ENCODE measurements at places on chromosomes 2 and 18.
A peak's percentile ranks its signal among the peaks of the same experiment; 100 is the strongest.

- DNase-seq, result no peak
Observed at GRCh38 chr18:9124824-9125223, 11.8 kb upstream of the ANKRD12 start.

GRCh38 chr2:223863491-223863890, 26.1 kb upstream of the AP1S3 start:
- no peak for DNase-seq

DNA sequence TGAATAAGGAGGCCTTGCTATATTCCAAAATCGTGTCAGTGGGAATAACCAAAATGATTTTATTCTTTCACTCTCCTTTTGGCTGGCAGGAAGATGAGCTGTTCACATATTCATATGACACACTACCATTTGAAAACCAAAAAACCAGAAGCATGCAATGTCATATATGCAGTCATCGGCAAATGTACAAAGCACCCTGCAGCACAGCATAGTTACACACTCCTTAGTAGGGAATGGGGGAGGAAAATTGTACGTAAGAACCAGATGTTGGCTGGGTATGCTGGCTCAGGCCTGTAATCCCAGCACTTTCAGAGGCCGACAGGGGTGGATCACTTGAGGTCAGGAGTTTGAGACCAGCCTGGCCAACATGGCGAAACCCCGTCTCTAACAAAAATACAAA, 176.6 kb downstream of the GFPT1 start:
- no peak for DNase-seq

DNA sequence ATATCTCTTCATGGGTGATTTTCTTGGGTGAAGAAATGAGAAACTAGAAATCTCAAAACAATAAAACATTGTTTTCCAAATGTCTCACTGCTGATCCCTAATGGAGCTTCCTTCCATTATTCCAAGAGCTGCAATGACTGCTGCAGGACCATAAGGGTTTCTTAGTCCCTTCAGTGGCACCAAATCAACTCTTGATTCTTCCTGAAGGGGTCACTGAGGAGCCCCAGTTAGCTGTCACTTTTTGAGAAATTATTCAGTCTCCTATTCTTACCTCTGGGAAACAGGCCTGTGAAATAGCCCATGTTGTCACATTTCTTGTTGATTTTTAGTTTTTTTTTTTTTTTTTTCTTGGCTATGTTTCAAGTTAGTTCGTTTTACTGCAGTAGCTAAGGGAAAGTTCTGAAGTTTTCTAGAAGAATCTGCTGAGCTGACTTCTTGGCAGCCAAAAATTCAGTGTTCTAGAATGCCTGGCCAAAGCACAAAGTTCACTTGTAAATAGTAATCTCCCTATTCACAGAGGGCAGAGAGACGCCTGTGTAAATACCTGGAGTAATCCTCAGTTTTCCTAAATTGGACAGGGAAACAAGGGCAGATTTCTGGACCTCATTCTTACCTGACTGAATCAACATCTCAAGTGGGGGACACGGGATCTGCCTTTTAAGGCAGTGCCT, 480.0 kb downstream of the RIT2 start:
- peak; percentile 32 for DNase-seq

- DNase-seq, result no peak
Observed at GRCh38 chr2:66852953-66853352, 418.0 kb downstream of the MEIS1 start.

- DNase-seq, result no peak
Observed at GRCh38 chr2:108935271-108935741, 53.7 kb downstream of the EDAR start.

DNA sequence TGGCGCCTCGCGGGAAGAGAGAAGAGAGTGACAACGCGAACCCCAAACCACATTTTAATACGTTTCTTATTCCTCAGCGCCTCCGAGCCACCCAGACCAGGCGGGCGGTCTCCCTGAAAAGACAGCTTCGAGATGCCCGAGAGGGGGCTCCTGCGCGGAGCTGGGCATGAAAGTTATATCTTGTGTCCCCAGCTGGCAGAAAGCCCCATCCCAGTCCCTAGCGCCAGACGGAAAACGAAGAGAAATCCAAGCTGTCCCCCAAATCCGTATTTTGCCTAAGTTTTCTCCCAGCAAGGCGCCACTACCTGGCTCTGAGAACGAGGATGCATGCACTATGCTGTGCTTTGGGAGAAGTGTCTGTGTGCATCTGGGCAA, 797 bp downstream of the NXPH2 start:
- DNase-seq, result no peak

- no peak for DNase-seq
Observed at GRCh38 chr18:78805840-78806239, 173.8 kb upstream of the SALL3 start.

- DNase-seq, result no peak
Observed at GRCh38 chr18:55764386-55764785, 176.4 kb upstream of the TCF4 start.

DNA sequence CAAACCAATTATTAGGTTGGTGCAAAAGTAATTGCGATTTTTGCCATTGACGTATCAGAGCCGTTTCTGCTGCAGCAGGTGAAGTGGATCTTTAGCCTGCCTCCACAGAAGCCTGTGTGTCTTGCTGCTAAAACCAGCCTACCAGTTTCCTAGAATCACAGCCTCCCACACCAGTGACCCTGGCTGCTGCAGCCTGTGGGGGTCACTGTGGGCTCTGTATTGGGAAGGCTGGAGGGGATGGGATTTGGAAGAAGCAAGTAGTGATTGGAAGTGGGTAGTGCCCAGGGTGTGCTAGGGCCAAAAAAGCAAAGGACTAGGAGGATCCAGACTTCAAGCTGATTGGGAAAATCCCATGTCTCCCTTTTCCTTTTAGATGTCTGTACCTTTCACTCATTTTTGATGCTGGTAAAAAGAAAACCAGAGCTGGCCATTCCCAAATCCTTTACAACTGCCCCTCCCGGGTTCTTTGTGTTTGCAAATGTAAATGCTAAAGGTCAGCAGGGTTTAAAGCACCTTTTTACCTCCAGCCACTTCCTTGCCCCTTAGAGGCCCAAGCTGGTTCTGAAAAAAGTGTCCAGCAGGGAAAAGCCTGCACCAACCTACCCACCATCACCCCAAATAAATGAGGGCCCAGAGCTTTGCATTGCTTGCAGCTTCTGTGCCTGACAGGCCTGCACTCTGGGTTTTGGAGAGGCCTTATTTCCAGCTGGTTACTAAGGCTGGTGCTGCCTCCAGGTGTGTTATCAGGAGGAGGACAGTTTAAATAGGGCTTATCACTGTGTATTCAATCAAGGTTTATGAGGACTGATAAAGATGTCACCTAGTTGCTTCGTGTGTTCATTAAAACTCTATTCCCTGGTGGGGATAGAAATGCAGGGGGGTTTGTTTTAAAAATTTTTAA, 172.0 kb downstream of the MIB1 start:
- peak; percentile 21 for DNase-seq

GRCh38 chr2:98833172-98833916, 102.4 kb upstream of the MGAT4A start:
- DNase-seq, result no peak

- DNase-seq, result no peak
Observed at GRCh38 chr2:86417961-86418360, 23.2 kb upstream of the KDM3A start.

DNA sequence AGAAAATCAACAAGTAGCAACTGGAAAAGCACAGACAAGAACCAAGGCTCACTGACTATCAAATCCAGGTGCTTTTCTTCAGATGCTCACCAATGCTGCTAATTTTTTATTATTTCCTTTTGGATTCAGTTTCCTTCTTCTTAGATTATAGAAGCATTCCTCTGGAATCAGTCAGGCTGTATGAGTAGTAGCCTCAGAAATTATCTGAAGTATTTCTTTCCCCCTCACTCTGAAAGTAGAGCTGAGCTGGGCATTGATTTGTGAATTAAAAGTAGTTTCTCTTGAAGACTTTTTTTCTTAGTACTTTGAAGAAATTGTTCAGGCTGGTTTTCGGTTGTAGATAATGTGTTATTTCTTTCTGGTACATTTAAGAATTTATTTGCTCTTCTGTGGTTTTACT, 273.7 kb downstream of the NOL4 start:
- DNase-seq, result no peak

GRCh38 chr2:191018048-191018447, 4.1 kb upstream of the STAT1 start:
- no peak for DNase-seq

DNA sequence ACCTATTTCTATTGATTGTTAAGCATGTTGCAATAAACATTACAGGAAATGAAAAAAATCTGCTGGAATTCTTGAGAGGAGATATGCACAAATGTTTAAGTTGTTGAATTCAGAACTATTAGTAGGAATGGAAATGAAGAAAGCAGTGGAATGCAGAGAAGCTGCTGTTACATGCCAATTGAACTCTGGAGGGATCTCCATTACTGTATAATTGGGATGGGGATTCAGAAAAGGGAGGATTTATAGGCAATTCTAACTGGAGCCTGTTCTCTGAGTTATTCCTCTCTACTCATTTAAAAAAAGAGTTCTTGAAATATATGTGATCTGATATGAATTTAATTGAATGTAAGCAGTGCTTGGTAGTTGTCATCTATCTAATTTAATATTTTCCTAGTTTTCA, 2.6 kb upstream of the ASXL3 start:
- no peak for DNase-seq

- DNase-seq, result no peak
Observed at GRCh38 chr2:100791294-100791935, 28.5 kb upstream of the NPAS2 start.

DNA sequence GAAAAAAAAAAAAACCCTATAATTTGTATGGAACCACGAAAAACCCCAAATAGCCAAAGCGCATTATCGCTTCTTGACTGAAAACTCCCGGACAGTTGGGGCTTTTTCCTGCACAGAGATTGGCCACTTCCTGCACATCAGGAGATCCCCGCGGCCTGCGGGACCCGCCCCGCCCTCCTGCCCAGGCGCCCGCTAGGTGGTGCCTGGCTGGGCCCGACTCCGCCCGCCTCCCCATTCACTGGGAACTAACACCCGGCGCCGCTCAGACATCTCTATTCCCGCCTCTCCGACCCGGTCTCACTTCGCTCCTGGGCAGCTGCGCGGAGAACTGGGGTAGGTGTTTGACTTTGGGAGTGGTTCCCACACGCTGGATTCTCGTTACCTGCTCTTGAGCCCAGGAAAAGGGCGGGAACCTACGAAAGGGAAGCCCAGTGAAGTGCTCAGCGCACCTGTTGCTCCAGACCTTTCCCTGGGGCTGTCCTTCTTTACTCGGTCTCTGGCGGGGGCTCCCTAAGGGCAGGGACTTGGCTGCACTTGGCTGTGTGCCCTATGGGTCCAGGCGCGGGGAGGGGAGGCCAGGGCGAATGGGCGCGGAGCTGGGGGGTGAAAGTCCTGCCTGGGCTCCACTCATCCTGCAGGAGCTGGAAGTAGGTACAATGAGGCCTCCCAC, at the start of gene HMSD:
TSS of gene HMSD (plus strand) at position 234 of the 670 bp plus-strand sequence. CDS start 4,155 bp downstream, outside the sequence.
- DNase-seq, result peak; percentile 83

DNA sequence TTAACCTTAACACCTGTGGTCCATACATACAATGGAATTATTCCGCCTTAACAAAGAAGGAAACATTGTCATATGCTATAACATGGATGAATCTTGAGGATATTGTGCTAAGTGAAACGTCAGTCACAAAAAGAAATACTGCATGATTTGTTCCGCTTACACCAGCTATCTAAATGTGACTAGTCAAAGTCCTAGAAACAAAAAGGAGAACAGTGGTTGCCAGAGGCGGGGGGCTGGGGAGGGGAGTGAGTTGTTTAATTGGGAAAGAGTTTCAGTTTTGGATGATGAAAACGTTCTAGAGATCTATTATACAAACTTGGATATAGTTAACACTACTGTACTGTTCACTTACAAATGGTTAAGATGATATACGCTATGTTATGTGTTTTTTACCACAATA, 72.0 kb downstream of the SPRED2 start:
- DNase-seq, result no peak

DNA sequence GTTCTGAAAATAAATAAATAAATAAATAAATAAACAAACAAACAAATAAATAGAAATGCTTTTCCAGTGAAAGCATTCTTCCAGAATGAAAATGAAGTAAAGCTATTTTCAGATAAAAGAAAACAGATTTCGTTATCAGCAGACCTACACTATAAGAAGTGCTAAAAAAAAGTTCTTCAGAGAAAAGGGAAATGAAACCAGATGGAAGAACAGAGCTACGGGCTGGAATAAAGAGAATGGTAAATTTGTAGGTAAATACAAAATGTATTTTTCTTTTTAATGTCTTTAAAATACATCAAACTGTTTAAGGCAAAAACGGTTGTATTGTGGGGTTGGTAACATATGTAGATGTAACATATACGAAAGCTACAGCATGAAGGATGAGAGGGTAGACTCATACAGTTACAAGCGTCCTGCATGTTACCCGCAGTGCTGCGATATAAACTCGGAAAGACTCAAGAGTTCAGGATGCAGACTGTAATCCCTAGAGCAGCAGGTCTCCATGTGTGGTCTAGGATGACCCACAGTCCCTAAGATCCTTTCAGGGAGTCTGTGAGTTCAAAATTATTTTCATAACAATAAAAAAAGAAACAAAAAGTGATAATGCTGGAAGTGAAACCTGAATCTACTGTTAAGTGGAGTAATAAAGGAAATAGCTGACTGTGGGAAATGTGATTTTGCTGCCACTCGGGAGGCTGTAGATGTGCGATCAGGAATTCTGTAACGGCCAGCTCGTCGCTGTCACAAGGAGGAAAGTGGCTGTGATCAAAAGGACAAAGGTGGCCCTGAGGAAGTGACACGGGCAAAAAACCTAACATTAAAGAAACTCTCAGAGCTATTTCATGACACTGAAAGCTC, 5.3 kb upstream of the RAB12 start:
- DNase-seq, result no peak

DNA sequence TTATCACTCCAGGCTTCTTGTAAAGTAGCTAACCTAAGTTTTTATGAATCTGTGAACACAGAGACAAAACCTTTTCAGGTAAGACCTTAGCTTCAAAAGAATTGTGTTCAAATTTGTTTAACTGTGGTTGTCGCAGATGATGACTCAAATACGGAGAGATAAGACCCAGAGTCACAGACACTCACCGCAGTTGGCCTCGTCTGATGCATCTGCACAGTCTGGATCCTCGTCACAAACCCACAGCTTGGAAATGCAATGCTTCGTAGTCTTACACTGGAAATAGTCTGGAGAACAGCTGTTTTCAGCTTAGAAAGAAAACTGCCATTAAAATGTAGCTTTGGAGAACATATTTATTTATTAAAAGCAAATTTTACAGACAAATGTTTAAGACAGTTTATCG, 1662.1 kb upstream of the NXPH2 start:
- DNase-seq, result no peak

GRCh38 chr2:173094731-173095130, 19.1 kb downstream of the MAP3K20 start:
- no peak for DNase-seq

GRCh38 chr2:209579230-209579749, 155.4 kb downstream of the MAP2 start:
- DNase-seq, result no peak

DNA sequence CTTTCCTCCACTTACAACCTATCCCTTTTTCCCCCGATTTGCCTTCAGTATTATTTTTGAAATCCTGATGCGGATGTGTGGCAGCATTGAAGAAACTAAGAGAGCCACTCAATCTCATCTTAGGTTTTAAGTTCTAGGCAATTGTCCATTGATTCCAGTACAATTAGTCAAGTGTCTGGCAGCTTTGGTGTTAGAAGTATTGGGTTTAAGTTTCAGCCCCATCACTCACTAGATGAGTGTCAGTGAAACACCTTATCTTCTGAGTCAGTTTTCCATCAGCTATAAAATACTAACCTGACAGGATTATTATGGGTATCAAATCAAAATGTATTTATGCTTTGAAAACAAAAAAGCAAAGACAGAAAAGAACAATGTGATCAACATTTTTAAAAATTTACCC, 16.8 kb upstream of the CUL3 start:
- DNase-seq, result no peak

Measured in iPS-NIHi11 (cell line).